Muscle of back (tissue), 13 donors: ENCODE measurements at places on chromosomes 7 and 10. TPM values are rescaled to one million over a fixed set of nuclear protein-coding genes. Genes with fewer than 3 reads are reported as not detected.

DNA sequence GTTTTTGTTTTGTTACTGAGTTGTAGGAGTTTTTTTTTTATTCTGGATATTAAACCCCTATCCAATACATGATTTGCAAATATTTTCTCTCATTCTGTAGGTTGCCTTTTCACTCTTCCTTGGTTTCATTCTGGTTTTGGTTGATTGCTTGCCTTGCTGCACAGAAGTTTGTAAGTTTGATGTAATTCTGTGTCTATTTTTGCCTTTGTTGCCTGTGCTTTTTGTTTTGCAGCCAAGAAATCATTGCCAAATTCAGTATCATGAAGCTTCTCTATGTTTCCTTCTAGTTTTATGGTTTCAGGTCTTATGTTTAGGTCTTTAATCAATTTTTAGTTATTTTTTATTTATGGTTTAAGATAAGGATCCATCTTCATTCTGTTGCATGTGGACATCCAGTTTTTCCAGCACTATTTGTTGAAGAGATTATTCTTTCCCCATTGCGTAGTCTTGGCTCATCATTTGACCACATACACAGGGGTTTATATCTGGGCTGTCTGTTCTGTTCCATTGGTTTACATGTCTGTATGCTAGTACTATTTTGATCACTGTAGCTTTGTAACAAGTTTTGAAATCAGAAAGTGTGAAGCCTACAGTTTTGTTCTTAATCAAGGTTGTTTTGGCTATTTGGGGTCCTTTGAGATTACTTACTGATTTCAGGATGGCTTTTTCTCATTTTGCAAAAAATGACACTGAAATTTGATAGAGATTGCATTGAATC is 26.4 kb downstream of the BMPR1A start:
- DNase-seq: no peak

- no peak for DNase-seq
Observed at GRCh38 chr7:1603346-1604225, 33.8 kb upstream of the PSMG3 start.

DNA sequence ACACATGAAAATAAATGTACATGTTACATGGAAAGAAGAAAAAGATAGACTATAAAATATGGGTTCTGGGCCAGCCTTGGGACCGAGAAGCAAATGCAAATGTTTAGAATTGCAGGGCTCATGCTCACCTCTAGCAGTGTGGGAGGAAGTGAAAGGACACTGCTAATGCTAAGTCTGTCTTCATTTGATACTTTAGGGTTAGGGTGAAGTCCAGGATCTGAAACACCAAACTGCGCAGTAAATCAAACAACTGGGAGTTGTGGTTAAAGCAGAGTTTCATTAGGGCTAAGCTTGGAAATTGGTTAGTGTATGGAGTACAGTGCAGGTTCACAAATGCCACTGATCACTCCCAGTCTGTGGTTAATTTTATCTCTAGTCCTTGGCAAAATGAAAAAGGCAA is 73.2 kb upstream of the PDK4 start:
- no peak for DNase-seq

GRCh38 chr7:87960239-87960638 is 26.2 kb downstream of the ADAM22 start:
- DNase-seq: no peak

DNA sequence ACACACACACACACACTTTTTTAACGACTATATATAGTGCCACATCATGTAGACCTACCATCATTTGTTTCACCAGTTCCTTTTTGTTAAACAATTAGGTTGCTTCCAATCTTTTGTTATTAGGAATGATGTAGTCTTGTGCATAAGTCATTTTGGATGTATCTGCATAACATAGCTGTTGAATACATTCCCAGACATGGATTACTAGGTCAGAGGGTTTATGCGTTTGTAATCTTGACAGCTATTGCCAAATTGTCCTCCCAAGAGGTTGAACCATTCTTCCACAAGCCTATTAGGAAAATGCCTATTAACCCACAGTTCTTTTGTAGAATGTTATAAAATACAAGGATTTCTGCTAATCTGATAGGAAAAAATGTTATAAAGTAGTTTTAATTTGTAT is 87.3 kb downstream of the PALS2 start:
- peak; percentile 35 for DNase-seq

GRCh38 chr7:157389951-157390730 is 53.3 kb downstream of the DNAJB6 start:
- DNase-seq: no peak

DNA sequence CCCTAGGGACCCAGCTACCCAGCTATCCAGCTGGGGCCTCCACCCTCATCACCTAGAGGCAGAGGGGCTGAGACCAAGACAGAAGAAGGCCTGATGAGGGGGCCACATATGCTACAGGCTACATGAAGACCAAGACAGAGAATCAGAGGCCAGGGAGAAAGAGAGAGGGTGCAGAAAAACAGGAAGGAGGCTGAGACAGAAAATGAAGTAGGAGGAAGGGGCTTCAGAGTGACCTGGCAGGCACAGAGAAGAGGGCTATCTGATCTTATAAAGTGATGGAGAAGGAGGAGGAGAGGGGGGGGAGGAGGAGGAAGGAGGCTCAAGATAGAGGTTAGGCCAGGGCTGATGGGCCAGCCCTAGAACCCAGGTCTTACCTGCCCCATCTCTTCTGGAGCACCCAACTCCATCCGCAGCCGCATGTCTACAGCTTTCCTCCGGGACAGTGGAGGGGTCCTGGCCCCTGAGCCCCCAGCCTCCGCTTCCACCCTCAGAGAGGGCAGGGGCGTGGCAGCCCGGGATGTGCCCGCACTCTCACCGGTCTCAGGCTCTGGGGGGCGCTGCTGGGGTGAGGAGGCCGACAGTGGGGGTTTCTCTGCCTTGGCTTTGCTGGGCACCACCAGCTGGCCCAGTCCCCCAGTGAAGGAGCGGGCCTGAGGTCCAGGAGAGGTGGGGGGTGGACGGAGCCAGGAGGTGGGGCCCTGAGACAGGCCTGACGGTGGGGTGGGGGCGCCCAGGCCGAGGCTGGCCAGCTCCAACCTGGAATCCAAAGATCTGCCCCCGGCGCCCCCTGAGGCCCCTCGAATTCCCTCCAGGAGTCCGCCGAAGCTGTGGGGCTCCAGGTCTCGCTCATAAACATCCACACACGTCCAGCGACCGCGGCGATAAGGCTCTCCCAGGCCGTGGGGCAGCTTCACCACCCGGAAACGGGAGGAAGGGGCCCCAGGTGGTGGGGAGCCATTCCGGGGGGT is 1.8 kb downstream of the TSC22D4 start:
- DNase-seq: no peak

- no peak for DNase-seq
Observed at GRCh38 chr10:79234391-79235315, 112.6 kb upstream of the PPIF start.

GRCh38 chr7:134732728-134733127 is 46.7 kb upstream of the CALD1 start:
- DNase-seq: no peak

DNA sequence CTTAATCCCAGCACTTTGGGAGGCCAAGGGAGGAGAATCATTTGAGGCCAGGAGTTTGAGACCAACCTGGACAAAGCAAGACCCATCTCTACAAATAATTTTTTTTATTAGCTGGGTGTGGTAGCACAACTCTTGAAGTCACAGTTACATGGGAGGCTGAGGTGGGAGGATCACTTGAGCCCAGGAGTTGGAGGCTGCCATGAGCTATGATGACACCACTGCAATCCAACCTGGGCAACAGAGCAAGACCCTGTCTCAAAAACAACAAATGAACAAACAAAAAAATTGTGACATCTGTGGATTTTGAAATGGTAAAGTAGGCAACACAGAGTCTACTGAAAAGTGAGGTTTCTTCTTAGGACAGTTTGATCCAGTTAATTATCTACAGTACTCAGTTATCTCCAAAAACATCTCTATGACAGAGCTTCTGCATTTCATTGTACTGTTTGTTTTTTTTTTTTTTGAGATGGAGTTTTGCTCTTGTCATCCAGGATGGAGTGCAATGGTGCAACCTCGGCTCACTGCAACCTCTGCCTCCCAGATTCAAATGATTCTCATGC is 3.3 kb upstream of the ANKRD61 start:
- DNase-seq: no peak

DNA sequence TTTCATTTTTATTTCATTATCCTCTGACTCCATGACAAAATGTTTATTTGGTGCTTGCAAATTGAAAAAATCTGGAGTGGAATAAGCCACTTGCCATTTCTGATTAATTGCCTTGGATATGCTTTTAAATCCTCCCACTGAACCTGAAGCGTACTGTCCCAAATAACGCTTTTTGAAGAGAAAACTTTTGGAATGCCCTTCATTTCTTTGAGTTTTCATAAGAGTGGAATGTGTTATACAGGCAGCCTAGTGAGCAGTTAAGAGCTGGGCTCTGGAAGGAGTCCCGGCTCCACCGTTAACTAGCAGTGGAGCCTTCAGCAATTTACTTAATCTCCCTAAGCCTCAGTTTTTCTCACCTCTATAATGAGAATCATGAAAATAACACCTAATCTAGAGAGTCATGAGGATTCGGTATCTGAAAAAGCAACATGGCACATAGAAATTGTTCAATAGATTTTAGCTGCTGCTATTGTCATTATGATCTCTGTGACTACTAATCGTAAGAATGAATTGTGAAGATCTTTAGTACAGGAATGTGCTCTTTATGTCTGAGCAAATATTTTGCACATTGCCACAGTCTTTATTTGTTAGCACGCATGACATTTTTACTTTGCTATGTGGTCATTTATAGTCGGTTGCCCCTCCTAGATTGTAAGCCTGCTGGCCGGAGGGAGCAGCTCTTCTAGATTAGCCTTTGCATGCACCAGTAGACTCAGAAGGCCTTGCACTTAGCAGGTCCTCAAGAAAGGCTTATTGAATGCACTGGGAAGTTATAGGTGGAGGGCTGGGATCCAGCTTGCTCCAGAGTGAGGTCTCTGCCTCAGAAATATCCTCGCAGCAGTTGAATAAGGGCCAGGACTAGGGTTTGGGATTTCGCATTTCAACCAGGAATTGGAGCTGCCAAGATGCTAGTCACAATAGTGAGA is 59.4 kb downstream of the PLCE1 start:
- DNase-seq: peak; percentile 73

GRCh38 chr10:88820748-88821401 is 18.3 kb downstream of the LIPM start:
- peak; percentile 90 for DNase-seq

- DNase-seq: no peak
Observed at GRCh38 chr7:44961844-44962482, 16.9 kb downstream of the MYO1G start.

TRPV5 gene
- polyA plus RNA-seq: not detected

CTAGE4 gene
- not detected for polyA plus RNA-seq

ACTL6B gene
- polyA plus RNA-seq: not detected

SEMA3A gene
- polyA plus RNA-seq: 27.7 TPM

NUTM2D gene
- 7.5 TPM for polyA plus RNA-seq

NEUROG3 gene
- polyA plus RNA-seq: not detected
